ENCODE measurements at places on chromosomes 2 and 18. TPM values are rescaled to one million over a fixed set of nuclear protein-coding genes. Genes with fewer than 3 reads are reported as not detected.

- no peaks in the 10 kb centered on the region for H3K4me1 ChIP-seq
- DNase-seq = no peak
- no peak overlapping the region for H3K27ac ChIP-seq
Measured at GRCh38 chr2:71906357-71906973, 241.2 kb downstream of the CYP26B1 start.

DNA sequence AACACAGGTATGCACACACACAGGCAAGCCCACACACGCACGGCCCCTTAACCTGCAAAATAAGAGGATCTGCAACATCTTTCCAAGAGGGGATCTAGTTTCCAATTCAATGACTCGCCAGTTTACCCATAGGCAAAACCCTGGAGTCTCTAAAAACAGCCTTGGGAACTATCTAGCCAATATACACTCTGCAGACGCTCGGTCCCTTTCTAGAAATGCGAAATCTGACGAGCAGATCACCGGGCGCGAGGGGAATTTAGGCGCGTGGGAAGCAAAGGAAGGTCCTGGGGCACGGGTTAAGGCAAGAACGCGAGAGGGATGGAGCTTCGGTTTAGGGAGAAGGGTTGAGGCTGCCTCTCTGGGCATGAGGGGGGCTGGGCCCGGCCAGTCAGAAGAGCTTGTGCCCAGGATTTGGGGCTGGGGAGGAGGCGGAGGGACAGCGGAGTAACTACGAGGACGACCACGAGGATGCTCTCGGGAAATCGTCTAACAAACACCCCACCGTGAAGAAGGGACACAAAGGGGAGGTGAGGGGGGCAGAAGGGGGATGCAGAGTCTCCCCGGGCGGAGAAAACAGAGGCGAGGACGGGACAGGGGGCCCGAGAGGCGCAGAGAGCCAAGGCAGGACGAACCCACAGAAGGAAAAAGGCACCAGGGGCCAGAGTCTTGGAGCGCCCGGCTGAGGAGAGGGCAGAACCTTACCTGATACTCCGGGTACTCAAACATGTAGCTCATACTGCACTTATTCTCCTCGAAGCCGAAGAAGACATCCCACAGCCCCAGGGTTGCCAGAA, 542 bp downstream of the PGAP1 start:
- H3K4me3 ChIP-seq = peak overlapping the region; percentile 78
- DNase-seq = peak; percentile 27
- no peaks in the 10 kb centered on the region for H3K27me3 ChIP-seq

- H3K27ac ChIP-seq = no peak overlapping the region
- H3K36me3 ChIP-seq = no peaks in the 10 kb centered on the region
- no peaks in the 10 kb centered on the region for H3K4me1 ChIP-seq
- DNase-seq = no peak
Measured at GRCh38 chr18:38752430-38752829, 1186.8 kb upstream of the CELF4 start.

DNA sequence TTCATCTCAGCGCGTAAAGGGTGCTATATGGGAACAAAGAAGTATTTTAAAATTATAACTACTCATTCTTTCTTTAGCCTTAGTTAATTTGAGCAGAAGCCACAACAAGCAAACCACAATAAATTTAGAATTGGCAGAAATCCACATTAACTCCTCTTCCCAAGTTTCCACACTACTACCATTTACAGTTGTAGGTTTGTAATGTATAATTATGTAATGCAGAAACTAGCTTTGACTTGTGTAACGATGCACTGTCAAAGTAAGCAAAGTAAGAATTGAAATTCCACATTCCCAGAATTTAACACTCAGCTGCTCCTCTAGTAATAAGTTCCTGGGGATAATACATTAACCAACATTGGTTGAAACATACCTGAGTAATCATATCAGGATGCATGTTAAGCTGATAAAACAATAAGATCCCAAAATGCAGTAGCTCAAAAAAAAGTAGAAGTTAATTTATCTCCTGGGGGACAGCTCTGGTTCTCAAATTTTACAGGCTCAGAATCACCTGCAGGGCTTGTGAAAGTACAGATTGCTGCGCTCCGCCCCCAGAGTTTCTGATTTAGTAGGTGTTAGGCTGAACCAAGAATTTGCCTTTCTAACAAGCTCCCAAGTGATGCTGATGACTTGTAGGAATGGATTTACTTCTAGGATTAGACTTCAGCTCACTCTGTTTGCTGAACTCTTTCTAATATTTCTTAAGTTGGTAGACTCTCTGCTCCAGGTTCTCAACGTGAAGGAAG, 9.9 kb downstream of the GRP start:
- DNase-seq = no peak
- H3K4me3 ChIP-seq = no peak overlapping the region
- no peak overlapping the region for H3K27ac ChIP-seq
- no peaks in the 10 kb centered on the region for H3K36me3 ChIP-seq
- no peaks in the 10 kb centered on the region for H3K4me1 ChIP-seq

DNA sequence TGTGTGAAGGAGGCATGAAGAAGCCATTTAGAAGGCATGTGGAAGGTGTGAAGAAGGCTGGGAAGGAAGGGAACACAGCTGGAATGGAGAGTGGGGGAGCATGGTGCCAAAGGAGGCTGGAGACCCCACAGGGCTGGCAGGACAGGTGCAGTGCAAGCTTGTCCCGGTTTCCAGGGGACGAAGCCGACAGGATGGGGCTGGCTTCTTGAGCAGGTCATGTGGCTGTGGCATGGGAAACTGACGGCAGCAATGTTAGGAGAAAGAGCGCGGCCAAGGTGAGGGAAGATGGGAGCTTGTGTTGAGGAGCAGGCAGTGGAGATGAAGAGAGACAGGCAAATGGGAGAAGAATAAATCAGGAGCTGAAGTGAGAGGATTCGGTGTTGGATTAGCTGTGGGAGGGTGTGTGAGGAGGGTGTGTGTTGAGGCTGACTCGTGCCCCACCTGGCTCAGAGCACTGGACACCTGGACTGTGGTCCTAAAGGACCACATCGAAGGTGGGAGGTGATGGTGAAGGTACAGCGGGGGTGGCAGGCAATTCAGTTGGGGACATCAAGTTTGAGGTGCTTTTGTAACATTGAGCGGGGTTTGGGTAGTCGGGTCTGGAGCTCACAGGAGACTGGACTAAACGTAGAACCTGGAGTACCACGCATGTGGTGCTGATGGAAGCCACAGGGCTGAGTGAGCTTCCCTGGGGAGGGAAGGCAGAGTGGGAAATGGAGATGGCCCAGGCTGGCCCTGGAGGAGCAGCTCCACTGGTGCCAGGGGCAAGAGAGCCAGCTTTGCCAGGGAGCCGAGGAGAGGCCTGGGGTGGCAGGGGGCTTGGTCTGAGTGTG, 165.6 kb upstream of the HDAC4 start:
- no peak for DNase-seq
- H3K27me3 ChIP-seq = no peaks in the 10 kb centered on the region
- H3K27ac ChIP-seq = no peak overlapping the region
- peaks cover 5% of the 10 kb centered on the region for H3K4me1 ChIP-seq
- H3K36me3 ChIP-seq = no peaks in the 10 kb centered on the region
- no peak overlapping the region for H3K4me3 ChIP-seq

DNA sequence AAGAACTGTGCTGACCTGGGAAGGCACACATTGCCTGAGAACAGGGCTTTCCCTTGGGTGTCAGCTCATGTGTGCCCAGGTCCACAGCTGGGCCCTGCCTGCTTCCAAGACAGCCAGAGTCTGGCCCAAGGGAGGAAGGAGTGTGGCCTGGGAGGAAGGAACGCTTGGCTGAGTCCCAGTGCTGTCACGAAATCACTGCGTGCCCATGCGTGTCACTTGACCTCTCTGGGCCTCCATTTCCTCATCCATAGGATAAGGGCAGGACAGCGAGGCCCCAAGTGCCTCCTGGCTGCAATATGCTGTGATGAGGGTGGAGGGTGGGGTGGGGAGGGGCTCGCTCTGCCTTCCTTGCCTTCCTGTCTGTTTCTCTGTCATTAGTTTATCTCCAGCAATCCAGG, 642 bp upstream of the KCNK3 start:
- H3K27ac ChIP-seq = no peak overlapping the region
- H3K27me3 ChIP-seq = no peaks in the 10 kb centered on the region
- DNase-seq = no peak
- no peak overlapping the region for H3K4me3 ChIP-seq

- peaks cover 11% of the 10 kb centered on the region for H3K4me1 ChIP-seq
- no peaks in the 10 kb centered on the region for H3K27me3 ChIP-seq
- no peaks in the 10 kb centered on the region for H3K36me3 ChIP-seq
- peak overlapping the region; percentile 72 for H3K27ac ChIP-seq
- peak overlapping the region; percentile 64 for H3K4me3 ChIP-seq
Measured at GRCh38 chr18:79394534-79395307, 1.0 kb upstream of the NFATC1 start.

GRCh38 chr2:45311559-45311958, 299.5 kb downstream of the SRBD1 start:
- H3K27me3 ChIP-seq = no peaks in the 10 kb centered on the region
- H3K4me1 ChIP-seq = peaks cover 3% of the 10 kb centered on the region
- DNase-seq = no peak
- no peaks in the 10 kb centered on the region for H3K36me3 ChIP-seq
- no peak overlapping the region for H3K4me3 ChIP-seq

DNA sequence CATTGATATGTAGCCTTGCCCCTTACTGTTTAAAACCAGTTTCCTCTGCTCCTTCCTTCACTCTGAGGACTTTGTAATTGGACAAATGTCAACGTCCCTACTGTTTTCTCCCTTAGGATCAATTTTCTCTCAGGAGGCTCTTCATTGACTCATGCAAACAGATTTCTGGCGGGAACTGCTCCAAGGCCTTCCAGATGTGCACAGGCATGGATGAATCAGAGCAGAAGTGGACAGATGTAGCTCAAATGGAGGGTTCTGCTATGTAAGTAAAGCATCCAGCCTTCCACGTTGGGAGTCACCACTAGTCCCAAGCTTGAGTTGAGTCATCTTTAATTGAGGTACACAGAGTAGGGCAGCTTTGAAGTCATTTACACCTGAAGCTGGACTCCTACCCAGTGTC, 34.1 kb upstream of the ZDBF2 start:
- H3K4me3 ChIP-seq = no peak overlapping the region
- H3K27me3 ChIP-seq = no peaks in the 10 kb centered on the region
- no peaks in the 10 kb centered on the region for H3K36me3 ChIP-seq
- H3K27ac ChIP-seq = no peak overlapping the region
- DNase-seq = no peak
- no peaks in the 10 kb centered on the region for H3K4me1 ChIP-seq

DNA sequence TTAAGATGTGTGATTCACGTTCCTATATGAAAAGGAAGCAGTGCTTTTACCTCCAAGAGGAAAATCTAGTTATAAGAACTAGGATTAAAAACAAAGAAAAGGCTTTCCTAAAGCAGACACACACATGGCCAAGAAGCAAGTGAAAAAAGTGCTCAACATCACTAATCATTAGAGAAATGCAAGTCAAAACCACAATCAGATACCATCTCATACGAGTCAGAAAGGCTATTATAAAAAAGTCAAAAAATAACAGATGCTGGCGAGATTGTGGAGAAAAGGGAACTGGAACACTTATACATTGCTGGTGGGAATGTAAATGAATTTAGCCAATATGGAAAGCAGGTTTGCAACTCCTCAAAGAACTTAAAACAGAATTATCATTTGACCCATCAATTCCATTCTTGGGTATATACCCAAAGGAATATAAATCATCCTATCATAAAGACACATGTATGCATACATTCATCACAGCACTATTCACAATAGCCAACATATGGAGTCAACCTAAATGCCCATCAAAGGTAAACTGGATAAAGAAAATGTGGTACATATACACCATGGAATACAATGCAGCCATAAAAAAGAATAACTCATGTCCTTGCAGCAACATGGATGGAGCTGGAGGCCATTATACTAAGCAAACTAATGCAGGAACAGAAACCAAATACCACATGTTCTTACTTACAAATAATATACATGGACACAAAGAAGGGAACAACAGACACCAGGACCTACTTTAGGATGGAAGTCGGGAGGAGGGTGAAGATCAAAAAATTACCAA, 285.3 kb downstream of the RAD51AP2 start:
- H3K4me1 ChIP-seq = no peaks in the 10 kb centered on the region
- H3K4me3 ChIP-seq = no peak overlapping the region
- no peak overlapping the region for H3K27ac ChIP-seq
- DNase-seq = no peak

- DNase-seq = no peak
- no peak overlapping the region for H3K27ac ChIP-seq
- no peaks in the 10 kb centered on the region for H3K36me3 ChIP-seq
- no peak overlapping the region for H3K4me3 ChIP-seq
- no peaks in the 10 kb centered on the region for H3K4me1 ChIP-seq
- no peaks in the 10 kb centered on the region for H3K27me3 ChIP-seq
Measured at GRCh38 chr2:174004905-174005605, 39.9 kb upstream of the SP3 start.

Gene CDCA7
- 14.6 TPM for total RNA-seq

Gene OTOS
- total RNA-seq = not detected

Gene POTEI
- 38.7 TPM for total RNA-seq

Gene CFC1
- total RNA-seq = 2.0 TPM

Gene MFSD6
- total RNA-seq = 29.9 TPM

Gene RFTN2
- total RNA-seq = 16.1 TPM

Gene MERTK
- 73.8 TPM for total RNA-seq

Gene EMX1
- total RNA-seq = 13.2 TPM

Data from testis (tissue), 5 donors.